ENCODE measurements at places on chromosomes 4 and X. TPM values are rescaled to one million over a fixed set of nuclear protein-coding genes. Genes with fewer than 3 reads are reported as not detected.

The ARHGAP6 gene
- total RNA-seq: 0.10 TPM

The STAP1 gene
- total RNA-seq: not detected

The MAML3 gene
- total RNA-seq: 3.1 TPM

GRCh38 chrX:47605024-47605423, 14.6 kb downstream of the SYN1 start:
- H3K4me1 ChIP-seq: no peaks in the 10 kb centered on the region
- H3K27me3 ChIP-seq: no peaks in the 10 kb centered on the region
- no peaks in the 10 kb centered on the region for H3K36me3 ChIP-seq
- DNase-seq: no peak
- H3K4me3 ChIP-seq: no peak overlapping the region

- H3K27me3 ChIP-seq: no peaks in the 10 kb centered on the region
- no peak for DNase-seq
- no peak overlapping the region for H3K27ac ChIP-seq
- no peaks in the 10 kb centered on the region for H3K4me1 ChIP-seq
These were observed 3.1 kb downstream of the DUSP9 start for GRCh38 chrX:153649915-153650782.

DNA sequence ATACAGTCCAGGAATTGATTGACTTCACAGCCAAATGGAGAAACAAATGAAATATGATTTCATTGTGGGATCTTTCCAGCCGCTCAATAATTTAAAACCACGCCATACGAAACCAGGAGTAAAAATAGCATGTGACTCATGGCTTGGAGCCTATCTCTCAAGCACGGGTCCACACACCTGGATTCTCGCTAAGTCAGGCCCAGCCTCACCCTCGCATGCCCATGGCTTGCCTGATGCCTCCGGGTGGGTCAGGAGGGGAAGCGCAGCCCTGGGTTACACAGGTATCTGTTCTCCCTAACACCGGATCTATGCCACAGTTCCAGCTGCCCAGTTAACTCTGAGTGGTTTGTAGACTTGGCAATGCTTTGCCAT, 5.6 kb upstream of the ABLIM2 start:
- H3K27ac ChIP-seq: no peak overlapping the region
- H3K4me1 ChIP-seq: peaks cover 15% of the 10 kb centered on the region
- H3K27me3 ChIP-seq: no peaks in the 10 kb centered on the region
- no peak for DNase-seq

DNA sequence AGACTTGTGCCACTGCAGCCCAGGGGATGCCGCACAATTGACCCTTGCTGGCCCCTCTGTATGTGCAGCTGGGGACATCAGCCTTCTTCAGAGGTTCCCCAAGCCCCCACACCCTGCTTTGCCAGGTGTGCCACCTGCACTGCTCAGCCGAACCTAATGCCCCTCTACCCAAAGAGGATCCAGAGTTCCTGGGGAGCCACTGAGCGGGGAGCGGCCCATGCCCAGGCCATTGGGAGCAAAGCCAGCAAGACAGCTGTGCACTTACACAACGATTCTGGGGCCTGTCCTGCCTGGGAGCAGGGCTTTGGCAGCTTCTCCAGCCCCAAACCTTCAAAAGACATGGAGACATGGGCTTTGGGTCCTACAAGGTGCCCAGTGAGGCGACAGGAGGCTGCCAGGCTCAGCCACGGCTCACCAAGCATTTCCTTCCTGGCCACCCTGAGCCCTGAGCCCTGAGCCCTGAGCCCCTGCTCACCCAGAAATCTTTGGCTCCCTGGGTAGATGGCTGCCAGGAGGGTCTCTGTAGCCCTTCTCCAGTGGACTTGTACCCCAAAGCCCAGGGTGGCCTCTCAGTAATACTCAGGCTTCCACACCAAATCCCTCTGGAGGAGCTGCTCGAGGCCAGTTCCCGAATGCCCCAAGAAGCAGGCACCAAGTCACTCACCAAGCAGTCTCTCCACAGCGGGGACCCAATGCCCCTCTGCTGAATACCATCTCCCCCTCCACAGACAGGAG, 13.0 kb downstream of the PNMA6E start:
- H3K36me3 ChIP-seq: no peaks in the 10 kb centered on the region
- DNase-seq: no peak
- H3K27me3 ChIP-seq: no peaks in the 10 kb centered on the region
- H3K27ac ChIP-seq: no peak overlapping the region
- H3K4me3 ChIP-seq: no peak overlapping the region
- no peaks in the 10 kb centered on the region for H3K4me1 ChIP-seq

GRCh38 chr4:181860157-181860556, 383.0 kb upstream of the TENM3 start:
- DNase-seq: no peak
- no peak overlapping the region for H3K27ac ChIP-seq
- no peaks in the 10 kb centered on the region for H3K4me1 ChIP-seq
- no peaks in the 10 kb centered on the region for H3K36me3 ChIP-seq
- H3K27me3 ChIP-seq: peaks cover 7% of the 10 kb centered on the region
- H3K4me3 ChIP-seq: no peak overlapping the region

GRCh38 chrX:133913009-133913408, 72.4 kb downstream of the GPC3 start:
- no peak overlapping the region for H3K4me3 ChIP-seq
- no peaks in the 10 kb centered on the region for H3K4me1 ChIP-seq
- H3K27me3 ChIP-seq: no peaks in the 10 kb centered on the region

GRCh38 chr4:170388255-170388654, 298.5 kb upstream of the AADAT start:
- no peak overlapping the region for H3K27ac ChIP-seq
- no peak for DNase-seq
- no peaks in the 10 kb centered on the region for H3K4me1 ChIP-seq
- no peaks in the 10 kb centered on the region for H3K36me3 ChIP-seq

DNA sequence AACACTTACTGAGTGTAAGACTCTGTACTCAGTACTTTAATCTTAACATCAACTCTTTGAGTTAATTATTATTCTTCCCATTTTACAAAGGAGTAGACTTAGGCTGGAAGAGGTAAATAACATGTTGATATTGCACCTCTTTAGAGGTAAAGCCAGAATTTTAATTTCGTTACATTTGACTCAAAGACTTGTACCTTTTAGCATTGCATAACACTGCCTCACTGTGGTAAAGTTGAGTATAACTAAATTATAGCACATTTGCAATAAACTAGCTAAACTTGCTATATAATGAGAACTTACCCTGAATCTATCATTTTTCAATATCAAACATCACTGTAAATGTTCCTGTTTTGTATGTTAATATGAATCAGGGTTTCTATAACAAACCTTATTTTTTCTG, 218.5 kb downstream of the PRR32 start:
- no peaks in the 10 kb centered on the region for H3K36me3 ChIP-seq
- no peak overlapping the region for H3K27ac ChIP-seq
- DNase-seq: no peak
